ENCODE measurements at places on chromosomes 3 and 15.
A peak's percentile ranks its signal among the peaks of the same experiment; 100 is the strongest.

DNA sequence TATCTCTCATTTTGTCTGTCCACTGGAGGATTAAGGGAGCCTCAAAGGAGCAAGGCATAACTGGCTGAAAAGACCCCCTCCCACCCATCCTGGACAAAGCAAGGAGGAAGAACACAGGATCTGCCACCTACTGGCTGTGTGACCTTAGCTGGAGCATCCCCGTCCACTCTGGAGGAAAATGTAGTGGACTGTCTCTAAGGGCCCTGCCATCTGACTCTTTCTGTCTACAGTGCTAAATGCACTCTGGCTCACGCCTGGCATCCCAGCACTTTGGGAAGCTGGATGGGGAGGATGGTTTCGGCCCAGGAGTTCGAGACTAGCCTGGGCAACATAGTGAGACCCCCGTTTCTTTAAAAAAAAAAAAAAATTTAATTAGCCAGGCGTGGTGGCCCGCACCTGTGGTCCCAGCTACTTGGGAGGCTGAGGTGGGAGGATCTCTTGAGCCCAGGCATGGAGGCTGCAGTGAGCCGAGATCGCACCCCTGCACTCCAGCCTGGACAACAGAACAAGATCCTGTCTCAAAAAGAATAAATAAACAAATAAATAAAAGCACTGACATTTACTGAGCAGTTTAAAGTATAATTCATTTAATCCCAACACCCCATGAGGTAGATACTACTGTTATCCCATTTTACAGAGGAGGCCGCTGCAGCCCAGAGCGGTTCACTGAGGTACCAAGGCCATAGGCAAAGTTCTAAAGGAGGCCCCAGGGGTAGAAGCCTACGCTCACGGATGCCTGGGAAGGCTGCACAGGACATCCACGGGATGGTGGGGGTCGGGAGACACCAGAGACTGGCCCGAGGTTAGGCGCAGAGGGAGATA is 1.1 kb downstream of the TBC1D2B start:
- DNase-seq = no peak

DNA sequence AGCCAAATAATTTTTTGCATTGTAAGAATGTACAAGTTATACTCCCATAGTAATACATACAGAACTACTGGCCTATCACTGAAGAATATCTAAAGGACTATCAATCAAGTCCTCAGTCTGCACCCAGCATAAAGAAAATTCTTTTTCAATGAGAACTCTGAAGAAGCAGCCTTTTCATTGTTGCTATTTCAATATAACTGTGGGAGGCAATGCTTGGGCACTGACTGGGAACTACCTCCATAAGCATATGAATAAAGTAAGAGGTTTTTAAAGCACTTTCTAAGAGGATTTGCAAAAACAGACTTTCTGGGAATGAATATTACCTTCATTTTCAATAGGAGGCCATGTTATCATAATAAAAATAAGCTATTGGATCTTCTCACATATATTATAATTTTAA is 24.6 kb upstream of the NECTIN3 start:
- DNase-seq = no peak

DNA sequence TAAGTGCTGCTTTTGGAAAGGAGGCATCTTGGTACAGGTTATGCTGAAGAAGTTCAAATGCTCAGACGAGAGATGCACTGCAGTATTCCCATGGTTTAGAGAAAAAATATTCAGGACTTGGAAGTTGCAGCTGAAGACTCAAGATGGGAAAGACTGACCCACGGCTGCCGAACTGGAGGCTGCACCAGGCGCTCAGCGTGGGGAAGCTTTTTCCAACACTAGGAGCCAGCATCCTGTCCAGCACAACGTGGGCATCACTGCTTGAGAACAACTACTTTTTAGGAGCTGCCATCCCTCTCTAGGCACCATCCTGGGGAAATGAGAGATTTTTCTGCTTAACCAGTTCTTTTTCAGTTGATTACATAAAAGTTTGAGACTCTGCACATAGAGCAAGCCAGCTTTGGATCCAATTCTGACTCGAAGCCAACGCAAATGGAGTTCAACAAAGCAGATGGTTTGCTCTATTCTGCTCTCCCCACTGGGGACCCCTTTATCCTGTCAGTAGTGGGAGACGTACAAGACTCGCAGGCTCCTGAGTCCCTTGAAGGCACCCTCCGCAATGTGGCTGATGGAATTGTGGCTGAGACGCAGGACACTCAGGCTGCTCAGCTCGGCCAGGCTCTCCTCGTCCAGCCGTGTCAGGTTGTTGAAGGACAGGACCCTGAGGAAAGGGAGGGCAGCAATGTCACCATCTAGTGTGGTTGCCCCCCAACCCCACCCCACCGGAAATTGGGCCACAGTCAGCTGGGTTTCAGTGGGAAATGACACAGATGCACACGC is 93.8 kb downstream of the LRIG1 start:
- DNase-seq = no peak

- DNase-seq = no peak
Measured at GRCh38 chr3:156471431-156471830, 83.5 kb downstream of the SSR3 start.

- no peak for DNase-seq
Measured at GRCh38 chr3:13123013-13123654, 49.9 kb upstream of the IQSEC1 start.

DNA sequence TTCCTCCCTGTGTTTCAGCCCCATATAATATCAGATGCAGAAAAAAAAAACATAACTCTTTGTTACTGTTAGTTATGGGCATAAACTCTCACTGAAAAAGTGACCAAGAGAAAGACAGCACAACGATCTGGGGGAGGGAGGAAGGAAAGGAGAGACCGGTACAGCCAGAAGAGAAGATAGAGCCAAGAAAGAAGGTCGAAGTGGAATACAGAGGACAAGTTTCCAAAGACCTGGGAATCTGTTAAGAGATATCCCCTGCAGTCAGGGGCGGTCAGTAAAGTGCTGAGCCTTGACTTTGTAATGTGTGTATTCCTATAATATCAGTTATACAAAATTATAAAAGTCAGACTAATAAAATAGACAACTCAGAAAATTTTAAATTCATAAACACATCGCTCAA is 3.3 kb downstream of the ALDH1A2 start:
- no peak for DNase-seq

DNA sequence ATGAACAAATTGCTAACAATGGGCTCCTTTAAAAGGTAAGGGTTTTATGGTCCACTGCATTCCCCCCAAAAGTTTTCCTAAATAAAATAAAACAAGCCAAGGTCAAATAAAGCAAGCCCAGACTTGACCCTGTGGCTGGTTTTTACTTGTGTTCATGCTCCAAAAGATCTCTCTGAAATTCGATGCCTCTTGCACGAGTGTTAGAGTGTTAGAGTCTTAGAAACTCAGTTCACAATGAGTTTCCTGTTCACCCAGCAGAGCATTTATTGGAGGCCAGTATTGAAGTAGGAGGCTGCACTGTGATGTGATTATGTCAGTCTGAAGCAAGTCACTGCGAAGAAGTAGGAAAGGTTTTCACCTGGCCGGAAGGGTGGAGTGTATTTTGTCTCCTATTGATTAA is 59.9 kb upstream of the LRTM1 start:
- DNase-seq = no peak

DNA sequence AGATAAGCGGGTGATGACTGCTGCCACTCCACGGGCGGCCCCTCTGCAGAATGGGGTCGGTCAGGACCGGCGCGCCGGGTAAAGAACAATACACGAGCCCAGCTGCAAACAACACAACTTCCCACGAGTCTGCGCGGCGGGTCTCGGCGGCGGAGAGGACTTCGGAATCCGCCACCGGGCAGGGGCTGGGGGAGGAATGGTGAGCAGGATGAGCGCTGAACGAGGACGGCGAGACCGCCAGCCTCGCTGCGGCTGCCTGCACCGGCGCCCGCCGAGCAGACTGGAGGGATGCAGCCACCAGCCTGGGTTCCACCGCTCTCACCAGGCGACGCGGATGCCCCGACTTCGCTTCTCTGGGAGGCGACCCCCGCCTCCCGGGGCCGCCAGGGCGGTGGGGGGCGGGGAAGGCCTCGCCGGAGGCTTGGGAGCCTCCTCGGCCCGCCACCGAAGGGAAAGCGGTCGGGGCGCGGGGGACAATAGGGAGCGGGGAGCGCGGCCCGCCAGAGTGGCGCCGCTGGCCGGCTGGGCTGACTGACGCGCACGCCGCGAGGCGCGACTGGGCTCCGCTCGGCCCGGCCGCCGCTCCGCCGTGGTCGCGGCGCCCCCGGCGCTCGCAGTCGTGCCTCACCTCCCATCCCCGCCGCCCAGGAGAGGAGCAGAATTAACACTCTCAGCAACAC is 515 bp downstream of the ADAM10 start:
- peak; percentile 25 for DNase-seq

DNA sequence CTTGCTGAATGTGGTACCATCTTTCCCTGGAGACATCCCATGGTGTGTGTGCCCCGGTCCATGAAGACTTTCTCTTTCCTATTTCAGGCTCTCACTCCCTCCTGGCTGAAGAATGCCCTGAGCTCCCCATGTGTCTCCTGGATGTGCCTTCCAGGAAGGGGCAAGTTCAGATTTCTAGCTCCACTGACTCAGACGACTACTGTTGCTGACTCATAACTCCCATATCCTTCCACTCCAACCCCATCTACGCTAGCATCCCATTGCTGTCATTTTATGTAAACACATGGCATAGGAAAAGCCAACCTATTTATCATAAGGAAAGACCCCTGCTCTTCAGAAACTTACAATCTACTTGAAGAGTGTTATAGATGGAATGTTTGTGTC is 95.0 kb downstream of the ADCY5 start:
- DNase-seq = no peak

GRCh38 chr15:74549816-74550215 is 8.8 kb downstream of the ARID3B start:
- DNase-seq = no peak

- DNase-seq = no peak
Measured at GRCh38 chr15:35197306-35197705, 112.2 kb upstream of the NANOGP8 start.

DNA sequence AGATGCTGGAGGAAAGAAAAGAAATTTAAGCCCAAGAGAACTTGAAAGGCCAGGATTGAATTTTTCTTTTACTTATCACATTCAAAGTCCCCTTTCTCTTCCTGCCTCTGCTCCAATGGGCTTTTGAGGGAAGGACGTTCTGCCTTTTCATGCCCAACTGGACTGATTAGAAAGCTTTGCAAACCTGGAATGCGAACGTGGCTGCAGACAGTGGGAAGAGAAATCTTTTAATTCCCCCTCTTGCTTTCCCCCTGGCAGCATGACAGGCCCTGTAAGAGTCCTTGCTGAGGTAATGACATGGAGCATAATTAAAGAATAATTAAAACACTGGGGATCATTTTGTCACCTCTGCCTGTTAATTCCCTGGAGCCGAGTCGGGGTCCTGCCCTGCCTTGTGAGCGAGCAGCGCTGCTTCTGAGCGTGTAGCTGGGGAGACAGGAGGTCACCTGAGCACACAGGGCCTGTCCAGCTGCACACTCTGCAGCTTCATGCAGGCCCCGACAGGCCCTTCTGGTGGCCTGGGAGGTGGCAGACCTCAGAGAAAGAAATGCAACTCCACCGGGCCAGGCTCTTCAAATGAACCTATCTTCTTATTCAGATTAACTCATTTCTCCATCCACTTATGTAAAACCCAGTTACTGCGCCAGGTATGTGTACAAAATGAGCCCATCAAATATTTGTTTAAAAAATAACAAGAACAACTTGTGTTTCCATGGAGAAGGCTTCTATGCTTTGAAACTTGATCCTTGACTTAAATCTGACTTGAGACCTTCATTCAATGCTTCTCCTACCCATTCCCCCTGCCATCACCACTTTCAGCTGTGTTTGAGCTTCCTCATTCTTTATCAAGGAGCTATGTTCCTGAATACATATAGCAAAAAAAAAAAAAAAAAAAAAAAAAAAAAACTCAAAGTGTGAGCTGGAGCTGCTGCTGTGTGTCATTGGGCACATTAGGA is 628.2 kb upstream of the CFAP20DC start:
- peak; percentile 12 for DNase-seq

- no peak for DNase-seq
Measured at GRCh38 chr3:41418961-41419691, 219.8 kb downstream of the CTNNB1 start.

- no peak for DNase-seq
Measured at GRCh38 chr3:36482880-36483279, 102.6 kb downstream of the STAC start.

DNA sequence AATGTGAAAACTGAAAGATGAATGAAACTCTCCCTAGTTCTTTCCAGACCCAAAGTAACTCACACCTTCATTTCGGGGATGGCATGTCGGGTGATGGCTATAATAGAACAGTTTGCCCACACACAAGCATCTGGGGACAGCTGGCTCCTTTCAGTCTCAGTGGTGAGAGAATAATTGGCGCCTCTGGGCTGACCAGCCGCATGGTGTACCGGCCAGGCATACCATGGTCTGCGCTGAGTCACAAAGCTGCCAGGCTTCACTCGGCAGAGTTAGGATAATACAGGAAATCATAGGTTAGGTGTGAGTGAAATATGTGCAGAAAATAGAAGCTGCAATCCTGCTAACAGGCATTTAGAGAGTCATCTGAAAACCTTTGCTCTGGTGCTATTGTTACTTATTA is 80.4 kb upstream of the IGF1R start:
- DNase-seq = no peak

DNA sequence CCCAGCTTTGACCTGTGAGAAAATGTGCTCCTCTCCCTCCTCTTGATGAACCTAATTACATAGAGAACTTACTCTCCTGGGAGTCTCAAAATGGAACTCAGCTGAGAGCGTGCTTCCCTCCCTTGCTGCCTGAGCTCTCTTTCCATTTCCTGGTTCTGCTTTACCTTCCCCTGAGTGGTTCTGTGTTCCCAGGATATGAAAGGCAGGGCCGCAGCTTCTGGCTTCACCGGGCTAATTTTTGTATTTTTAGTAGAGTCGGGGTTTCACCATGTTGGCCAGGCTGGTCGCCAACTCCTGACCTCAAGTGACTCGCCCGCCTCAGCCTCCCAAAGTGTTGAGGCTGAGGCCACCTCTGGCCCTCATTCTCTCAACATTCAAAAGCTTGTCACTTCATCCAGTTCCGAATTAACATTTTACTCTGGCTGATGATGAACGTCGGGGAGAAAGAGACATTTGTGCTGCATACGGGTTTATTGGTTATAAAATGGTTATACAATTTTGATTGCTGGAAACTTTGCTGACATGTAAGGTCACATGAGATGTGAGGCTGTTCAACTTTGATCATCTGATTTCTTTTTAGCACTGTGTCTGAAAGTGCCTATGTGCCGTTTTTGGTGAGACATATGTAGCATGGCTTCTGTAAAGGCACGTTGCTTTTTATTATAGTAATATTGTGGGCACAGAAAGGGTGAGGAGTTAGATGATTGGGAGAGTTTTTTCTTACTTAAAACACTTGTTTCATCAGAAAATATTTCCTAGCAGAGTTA is 6.6 kb downstream of the PLS1 start:
- no peak for DNase-seq

DNA sequence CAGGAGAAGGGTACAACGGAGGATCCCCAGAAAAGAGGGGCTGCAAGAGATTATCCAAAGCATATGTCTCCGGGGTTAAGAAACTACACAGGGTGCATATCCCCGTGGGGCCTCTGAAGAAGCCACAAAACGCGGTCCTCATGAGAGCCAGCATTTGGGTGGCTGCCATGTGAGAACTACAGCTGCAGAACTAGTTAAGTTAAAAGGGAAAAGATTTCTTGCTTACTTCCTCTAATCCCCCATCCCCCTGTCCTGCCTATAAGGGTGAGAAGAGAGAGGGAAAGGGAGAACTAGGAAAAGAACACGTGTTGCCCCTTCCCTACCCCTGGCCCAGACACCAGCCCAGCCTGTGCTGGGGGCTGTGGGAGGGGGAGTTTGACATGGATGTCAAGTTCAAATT is 70.4 kb upstream of the PCSK6 start:
- no peak for DNase-seq

- no peak for DNase-seq
Measured at GRCh38 chr3:160885791-160886286, 129.8 kb downstream of the PPM1L start.
